ENCODE measurements at places on chromosomes 12 and 14. TPM values are rescaled to one million over a fixed set of nuclear protein-coding genes. Genes with fewer than 3 reads are reported as not detected.

Gene PRR4
- total RNA-seq = not detected

Gene SDR9C7
- total RNA-seq = not detected

Gene DLGAP5
- 29.9 TPM for total RNA-seq

Gene PTPN11
- total RNA-seq = 52.9 TPM

Gene DTX3
- 9.6 TPM for total RNA-seq

Gene UNC79
- total RNA-seq = 0.03 TPM

Gene MMP17
- total RNA-seq = 1.0 TPM

Gene LRRIQ1
- total RNA-seq = 3.2 TPM

Gene MGST1
- total RNA-seq = 694 TPM

Gene GALNT4
- 2.3 TPM for total RNA-seq

Gene HOXC4
- total RNA-seq = 0.61 TPM

All from Caki2 (cell line).